Liver (tissue), 10 donors: ENCODE measurements at places on chromosomes 16 and 17.

GRCh38 chr17:3475812-3476610 is at the start of gene ASPA:
Gene ASPA, plus strand, starts transcription at chr17:3475997. Its CDS starts 163 bp downstream, at chr17:3476160.
- no peak for DNase-seq

DNA sequence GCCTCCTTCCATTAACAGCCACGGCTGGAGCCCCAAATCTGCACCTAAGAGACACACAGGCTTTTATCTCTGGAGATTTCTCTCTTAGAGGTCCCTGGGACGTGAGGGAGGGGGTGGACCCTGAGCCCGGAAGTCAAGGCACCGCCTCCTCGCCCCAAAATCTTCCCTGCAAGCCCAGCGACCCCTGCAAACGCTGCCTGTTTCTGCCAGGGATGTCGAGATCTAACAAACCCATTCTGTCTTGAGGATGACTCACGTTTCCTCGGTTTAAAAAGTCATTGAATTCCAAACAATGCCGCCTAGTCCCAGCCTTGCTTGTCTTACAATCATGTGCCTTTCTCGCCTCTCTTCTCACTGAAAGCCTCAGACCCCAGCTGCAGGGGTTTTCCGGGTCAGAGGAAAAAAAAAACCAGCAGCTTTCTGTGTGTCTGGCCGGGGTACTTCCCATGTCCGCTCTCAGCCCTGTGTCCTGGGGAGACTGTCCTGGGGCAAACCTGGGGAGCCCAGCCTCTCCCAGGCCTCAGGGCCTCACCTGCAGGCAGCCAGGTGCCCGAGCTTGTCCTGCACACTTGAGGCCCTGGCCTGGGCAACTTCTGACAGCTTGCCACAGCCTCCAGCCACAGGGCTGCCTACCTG is 15.4 kb downstream of the ARL2BP start:
- no peak for DNase-seq

- DNase-seq: no peak
Measured at GRCh38 chr16:84778720-84779119, 41.1 kb upstream of the CRISPLD2 start.

DNA sequence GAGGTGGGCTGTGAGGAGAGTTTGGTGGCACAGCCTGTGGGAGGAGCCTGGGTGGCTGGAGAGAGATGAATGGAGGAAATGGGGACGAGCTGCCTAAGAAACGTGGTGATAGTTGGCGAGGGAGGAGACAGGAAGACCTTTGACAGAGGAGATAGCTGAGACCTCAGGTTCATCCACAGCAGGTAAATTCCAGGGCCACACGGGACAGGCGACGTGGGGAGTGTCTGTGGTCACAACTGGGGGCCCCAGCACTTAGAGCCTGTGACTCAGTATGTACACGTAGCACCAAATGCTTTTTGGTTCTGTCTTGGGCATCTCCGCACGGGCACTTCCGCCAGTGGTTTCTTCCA is 7.7 kb downstream of the MINK1 start:
- DNase-seq: no peak

GRCh38 chr17:58913971-58914769 is 158.5 kb downstream of the PPM1E start:
- DNase-seq: no peak

GRCh38 chr17:6239241-6239798 is 169.1 kb downstream of the WSCD1 start:
- DNase-seq: no peak

- DNase-seq: no peak
Measured at GRCh38 chr17:30524847-30525246, 47.6 kb downstream of the GOSR1 start.

DNA sequence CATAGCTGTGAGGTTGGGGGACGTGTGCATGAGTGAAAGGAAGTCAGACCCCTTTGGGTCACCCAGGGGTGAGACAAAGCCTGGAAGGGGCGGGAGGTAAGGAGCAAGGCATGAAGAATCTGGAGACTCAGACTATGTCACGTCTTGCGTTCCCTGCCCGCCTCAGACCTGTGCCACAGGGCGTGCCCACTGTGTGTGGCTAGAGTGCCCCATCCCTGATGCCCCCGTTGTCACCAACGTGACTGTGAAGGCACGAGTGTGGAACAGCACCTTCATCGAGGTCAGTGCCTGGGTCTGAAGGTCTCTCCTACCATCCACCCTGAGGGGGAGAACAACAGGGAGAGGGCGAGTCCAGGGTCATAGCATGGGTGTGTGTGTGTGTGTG is 15.1 kb upstream of the PDK2 start:
- no peak for DNase-seq

DNA sequence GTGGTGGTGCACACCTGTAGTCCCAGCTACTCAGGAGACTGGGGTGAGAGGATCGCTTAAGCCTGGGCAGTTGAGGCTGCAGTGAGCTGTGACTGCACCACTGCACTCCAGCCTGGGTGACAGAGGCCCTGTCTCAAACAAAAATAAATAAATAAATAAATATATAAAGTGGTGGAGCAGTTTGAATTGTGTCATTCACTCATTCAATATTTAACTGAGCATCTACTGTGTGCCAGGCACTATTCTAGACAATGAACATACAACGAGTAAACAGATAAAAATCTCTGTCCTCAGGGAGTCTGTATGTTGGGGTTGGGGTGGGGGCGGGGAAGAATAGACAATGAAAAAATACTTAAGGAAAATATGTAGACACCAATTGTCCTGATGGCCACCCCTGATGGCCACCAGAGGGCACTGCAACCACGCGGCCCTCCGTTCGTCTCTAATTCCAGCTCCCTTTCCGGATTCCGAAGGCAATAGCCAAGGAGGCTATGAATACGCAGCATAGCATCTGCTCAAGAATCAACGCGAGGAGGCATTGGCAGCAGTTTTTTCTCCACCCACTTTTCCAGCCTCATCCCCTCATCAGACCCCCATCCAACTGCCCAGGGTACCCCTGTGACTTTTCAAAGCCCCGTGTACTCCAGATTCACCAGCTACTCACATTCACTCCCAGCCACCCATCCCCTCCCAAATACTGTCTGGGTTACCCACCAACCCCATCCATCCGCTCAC is 21.4 kb downstream of the QPRT start:
- DNase-seq: peak; percentile 76

DNA sequence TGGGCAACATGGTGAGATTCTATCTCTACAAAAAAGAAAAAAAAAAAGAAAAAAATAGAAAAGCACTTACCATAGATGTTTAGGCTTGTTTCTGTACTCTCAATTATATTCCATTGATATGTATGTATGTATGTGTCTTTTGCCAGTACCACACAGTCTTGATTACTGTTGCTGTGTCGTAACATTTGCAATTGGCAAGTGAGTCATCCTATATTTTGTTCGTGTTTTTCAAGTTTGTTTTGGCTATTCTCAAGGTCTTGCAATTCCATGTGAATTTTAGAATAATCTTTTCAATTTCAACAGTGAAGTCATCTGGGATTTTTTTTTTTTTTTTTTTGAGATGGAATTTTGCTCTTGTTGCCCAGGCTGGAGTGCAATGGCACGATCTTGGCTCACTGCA is 19.3 kb downstream of the SPECC1 start:
- no peak for DNase-seq
